ENCODE measurements at places on chromosomes 7 and 10.

- DNase-seq, result no peak
Measured at GRCh38 chr10:91690996-91691676, 58.3 kb upstream of the PPP1R3C start.

- no peak for DNase-seq
Measured at GRCh38 chr10:74034301-74034700, 36.4 kb downstream of the VCL start.

DNA sequence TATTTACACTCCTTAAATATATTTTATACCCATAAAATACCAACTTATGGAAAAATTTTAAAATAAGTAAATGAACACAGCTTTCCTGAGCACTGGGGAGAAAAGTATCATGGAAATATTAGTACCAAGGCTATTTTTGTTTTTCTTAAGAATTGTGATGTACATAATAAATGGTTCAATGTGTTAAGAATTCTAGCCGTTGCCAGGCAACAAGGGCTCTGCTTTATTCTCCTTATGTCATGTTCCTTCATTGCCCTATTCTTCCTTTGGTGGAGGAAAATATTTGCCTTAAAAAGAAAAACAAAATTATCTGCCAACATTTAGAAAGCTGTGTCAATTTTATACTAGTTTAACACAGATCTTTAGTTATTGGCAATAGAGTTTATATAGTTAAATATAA, 2.6 kb upstream of the ZPBP start:
- no peak for DNase-seq

- no peak for DNase-seq
Measured at GRCh38 chr10:59258890-59259289, 82.4 kb downstream of the PHYHIPL start.
